ENCODE measurements at places on chromosomes 7 and 10.

- DNase-seq: no peak
These were observed 53.9 kb upstream of the PLPP4 start for GRCh38 chr10:120403109-120403508.

GRCh38 chr10:116487522-116488430 lies 58.0 kb upstream of the PNLIP start:
- DNase-seq: no peak

DNA sequence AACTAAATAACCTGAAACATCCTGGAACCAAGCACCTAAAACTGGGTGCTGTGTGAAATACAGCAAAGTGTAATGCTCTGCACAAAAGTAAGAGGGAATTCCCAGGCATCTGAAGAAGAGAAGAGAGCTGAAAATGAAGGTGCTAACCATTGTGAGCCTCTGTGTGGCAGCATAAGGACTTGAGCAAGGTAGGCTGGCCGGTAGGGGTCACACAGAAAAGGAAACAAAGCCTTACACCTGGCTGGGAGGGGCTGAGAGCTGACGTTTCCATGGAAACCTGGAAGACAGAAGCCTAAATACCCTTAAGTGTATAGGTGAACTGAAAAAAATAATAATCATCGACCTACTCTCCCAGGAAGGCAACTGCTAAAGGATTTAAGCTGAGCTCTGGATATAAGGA lies 48.6 kb downstream of the CUL1 start:
- DNase-seq: no peak

GRCh38 chr7:137421366-137421765 lies 77.8 kb upstream of the PTN start:
- DNase-seq: no peak

DNA sequence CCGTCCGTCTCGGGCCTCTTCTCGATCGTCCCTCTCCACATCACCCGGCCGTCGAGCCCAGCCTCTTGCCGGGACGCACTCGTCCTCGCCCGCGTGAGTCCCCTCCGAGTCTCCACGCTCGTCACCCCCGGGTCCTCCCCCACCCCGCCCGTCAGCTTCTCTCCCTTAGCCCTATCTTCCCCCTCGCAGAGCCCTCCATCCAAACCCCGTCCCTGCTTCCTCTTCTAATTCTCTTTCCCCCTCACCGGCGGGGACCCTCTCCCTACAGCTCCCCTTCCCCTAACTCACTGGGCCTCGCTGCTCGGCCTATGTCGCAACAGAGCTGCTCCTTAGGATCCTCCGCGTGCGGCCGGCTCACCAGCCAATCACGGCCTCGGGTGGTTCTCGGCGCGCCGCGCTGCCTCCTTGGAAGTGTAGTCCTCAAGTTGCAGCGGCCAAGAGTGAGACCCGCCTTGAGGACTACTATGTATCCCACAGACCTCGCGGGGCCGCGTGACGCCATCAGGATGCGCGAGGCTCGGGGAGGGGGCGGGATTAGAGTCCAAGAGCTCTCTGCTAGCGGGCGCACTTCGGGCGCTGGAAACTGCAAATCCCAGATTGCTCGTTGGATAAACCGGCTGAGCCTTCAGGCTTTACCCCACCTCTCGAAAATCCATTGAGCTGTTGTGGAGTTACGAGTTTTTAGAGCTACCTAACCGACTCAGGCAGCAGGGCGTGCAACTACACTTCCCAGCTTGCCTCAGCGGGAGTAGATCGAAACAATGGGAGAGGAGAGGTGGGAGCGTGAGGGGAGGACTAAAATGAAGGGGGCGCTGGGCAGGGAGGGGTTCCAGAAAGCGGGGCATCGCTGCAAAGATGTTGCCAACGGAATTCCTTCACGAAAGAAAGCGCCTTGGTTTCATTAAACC lies at the start of gene ABCF2:
TSS of gene ABCF2 (minus strand) at position 331 of the 908 bp plus-strand sequence. CDS start 747 bp downstream, outside the sequence.
- DNase-seq: peak; percentile 94

Measured in stimulated activated CD4-positive, alpha-beta T cell treated with anti-CD3 and anti-CD28 coated beads, Interleukin-15, amount 100 ng/mL, for 1 hour (primary cell).